ENCODE measurements at places on chromosomes 13 and 19.

- DNase-seq, result no peak
These were observed 805.9 kb downstream of the PCDH17 start for GRCh38 chr13:58437427-58437826.

DNA sequence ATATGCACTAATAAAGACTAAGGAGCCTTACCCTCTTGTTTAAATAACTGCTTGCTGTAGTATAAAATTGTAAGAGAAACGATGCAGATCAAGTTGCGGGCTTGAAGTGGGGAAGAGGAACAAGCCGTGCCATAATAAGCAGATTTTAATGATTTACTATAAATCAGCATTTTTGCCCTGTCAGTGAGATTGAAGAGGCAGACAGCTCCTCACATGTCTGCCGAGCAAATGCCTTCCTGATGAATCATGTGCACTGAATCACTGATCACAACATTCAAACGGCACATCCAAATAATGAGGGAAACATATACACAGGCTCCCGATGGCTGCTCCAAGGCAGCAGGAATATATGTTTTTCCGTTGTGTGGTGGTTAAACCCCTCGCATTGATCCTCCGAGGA, 282.9 kb downstream of the TSHZ3 start:
- no peak for DNase-seq

DNA sequence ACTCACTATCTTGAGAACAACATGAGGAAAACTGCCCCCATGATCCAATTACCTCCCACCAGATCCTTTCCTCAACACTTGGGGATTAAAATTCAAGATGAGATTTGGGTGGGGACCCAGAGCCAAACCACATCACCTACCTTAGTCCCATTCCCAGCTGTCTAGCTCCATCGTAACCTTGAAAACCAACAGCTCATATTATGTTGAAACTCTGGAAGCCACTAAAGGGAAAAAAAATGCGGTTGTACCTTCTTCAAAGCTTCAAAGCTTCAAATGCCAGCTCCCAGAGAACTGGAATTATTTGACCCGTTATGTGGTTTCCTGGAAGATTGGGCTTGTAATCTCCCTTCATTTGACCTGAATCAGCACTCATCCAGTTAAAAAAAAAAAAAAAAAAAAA, 223.1 kb upstream of the GPC6 start:
- no peak for DNase-seq

GRCh38 chr13:103436057-103436654, 369.9 kb upstream of the SLC10A2 start:
- DNase-seq, result no peak

DNA sequence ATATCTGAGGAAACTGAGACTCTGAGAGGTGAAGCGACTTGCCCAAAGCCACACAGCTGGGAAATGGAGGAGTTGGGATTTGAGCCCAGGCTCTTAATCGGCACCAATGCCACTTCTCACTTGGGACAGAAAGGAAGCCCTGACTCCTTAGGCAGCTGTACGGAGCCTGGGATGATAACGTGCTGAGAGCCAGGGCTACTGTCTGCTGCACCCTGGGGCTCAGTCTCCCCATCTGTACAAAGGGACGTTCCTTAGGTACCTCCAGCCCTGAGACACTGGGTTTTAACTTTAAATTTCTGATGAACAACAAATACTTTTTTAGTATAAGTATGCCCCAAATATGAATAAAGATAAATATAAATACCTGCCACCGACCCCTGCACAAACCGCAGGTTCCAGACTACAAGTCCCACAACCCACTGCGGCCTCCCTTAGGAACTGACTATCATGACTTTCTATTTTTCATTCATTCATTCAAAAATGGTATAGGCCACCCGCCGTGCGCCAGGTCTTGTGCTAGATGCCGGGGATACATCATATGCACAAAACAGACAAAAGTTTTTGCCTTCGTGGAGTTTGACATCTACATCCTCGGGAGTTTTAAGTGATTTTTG, 776 bp upstream of the NCLN start:
- peak; percentile 51 for DNase-seq

All from stimulated activated CD4-positive, alpha-beta T cell treated with anti-CD3 and anti-CD28 coated beads, Interleukin-12 subunit alpha, Interleukin-12 subunit beta, amount 100 ng/mL, for 24 hours (primary cell).